Head of caudate nucleus (tissue), 42 donors: ENCODE measurements at places on chromosomes 6 and 20.

DNA sequence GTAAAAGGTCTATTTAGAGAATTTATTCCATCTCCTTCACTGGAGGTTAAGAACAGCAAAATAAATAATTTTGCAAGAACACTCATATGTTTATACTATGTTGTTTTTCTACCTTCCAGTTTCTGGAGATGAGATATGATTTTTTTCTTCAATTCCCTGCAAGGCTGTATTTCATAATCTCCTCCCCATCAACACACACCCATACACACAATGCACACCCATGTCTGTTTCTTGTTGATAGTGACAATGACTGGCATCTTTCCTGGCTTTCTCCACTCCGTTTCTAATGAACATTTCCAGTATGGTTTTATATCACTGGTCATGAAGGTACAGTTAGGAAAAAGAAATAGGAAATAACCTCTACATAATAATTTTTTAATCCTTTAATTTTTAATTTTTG is 202.1 kb downstream of the ARHGAP18 start:
- DNase-seq, result no peak

GRCh38 chr20:59765599-59766177 is 161.3 kb downstream of the PHACTR3 start:
- DNase-seq, result no peak

DNA sequence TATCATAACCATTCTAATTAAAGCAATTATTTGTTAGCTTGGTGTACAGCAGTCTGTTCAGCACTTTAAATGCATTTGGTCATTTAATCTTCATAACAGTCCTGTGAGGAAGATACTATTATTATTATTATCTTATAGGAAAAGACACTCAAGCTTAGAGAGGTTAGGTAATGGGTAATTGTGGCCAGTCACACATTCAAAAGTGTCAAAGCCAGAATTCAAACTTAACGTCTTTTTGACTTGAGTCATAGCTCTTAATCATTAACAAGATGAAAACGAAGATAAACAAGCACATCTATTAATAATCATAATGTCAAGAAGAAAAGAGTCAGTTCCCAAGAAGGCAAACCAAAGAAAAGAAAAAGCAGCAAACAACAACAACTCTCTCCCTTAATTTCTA is 251.0 kb downstream of the SYNE1 start:
- DNase-seq, result no peak

DNA sequence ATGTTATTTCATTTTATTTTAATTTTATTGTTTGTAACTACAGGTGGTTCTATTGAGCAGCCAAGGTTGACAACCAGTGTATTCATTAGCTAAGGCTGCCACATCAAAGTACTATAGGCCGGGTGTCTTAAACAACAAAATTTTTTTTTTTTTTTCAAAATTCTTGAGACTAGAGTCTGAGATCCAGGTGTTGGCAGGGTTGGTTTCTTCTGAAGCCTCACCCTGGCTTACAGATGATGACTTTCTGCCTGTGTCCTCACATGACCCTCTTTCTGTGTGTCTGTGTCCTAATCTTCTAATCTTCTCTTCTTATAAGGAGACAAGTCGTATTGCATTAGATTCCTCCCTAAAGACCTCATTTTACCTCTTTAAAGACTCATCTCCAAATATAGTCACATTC is 208.4 kb downstream of the MANEA start:
- no peak for DNase-seq

GRCh38 chr6:109821428-109821827 is 130.3 kb downstream of the FIG4 start:
- no peak for DNase-seq
